ENCODE measurements at places on chromosomes 7 and 10.

- no peaks in the 10 kb centered on the region for H3K4me1 ChIP-seq
- H3K36me3 ChIP-seq = no peaks in the 10 kb centered on the region
Measured at GRCh38 chr10:35758076-35758475, 116.0 kb upstream of the FZD8 start.

- H3K4me3 ChIP-seq = no peak overlapping the region
- no peak for DNase-seq
- no peak overlapping the region for H3K27ac ChIP-seq
Measured at GRCh38 chr10:74314166-74314565, 163.1 kb downstream of the ADK start.

GRCh38 chr7:143289421-143289820, 1.3 kb downstream of the CASP2 start:
- H3K4me3 ChIP-seq = peak overlapping the region; percentile 96
- no peak overlapping the region for H3K27ac ChIP-seq
- H3K36me3 ChIP-seq = peaks cover 18% of the 10 kb centered on the region
- peaks cover 19% of the 10 kb centered on the region for H3K27me3 ChIP-seq
- no peak for DNase-seq

DNA sequence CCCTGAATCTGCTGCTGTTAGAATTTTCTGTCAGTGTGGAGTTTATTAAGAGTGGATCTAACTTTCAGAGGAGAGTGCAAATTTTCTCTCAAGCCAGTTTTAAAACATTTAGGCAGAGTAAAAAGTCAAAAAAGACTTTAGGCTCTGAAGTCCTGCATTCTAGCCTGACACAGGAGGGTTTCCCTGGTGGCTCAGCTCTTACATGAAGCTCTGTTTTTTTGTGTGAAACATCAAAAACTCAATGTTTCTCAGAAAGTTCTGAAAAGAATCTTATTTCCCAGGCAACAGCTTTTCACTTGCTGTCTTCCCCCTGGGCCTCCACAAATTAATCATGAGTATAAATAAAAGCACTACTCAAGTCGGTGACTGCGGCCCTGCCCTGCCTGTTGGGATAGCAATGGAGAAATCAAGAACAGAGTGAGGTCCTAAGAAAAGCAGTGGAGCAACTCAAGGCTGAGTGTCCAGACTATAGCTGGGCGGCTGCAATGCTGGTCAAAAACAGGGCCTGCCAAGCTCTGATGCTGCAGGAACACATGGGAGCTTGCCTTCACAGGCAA, 22.3 kb upstream of the WDR11 start:
- H3K27ac ChIP-seq = no peak overlapping the region
- H3K4me3 ChIP-seq = no peak overlapping the region
- no peaks in the 10 kb centered on the region for H3K36me3 ChIP-seq
- H3K4me1 ChIP-seq = peaks cover 1% of the 10 kb centered on the region
- no peak for DNase-seq

DNA sequence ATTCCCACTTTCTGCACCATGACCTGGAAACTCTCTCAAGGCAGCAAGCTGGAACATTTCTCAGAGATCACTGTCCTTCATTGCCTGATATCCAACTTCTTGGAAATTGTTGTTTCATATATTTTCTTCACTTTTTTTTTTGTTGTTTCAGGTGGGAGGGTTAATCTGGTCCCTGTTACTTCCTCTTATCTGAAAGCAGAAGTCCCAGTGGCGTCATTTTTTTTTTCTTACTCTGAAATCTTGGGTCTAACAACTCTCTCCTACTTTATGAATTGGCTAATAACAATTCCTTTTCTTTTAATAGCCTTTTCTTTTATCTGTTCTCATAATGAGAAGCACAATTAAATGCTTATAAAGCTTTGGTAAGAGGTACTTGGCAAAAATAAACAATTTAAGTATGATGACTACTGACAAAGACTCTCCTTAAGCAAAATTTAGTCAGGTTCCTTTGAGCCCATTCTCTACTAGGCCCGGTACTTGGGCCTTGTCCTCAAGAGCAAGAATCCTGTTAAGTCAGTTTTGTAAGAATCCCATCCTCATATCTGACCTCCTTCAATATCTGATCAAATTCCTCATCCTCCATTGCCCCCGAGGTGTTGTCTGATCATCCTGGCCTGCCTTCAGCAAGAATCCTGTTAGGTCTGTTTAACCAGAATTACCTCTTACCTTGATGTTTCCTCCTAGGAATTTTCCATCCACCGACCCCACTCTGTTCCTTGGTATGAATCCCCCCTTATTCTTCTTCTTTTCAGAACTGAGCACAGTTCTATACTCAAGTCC, 11.5 kb upstream of the CC2D2B start:
- no peak overlapping the region for H3K27ac ChIP-seq
- no peak for DNase-seq
- no peak overlapping the region for H3K4me3 ChIP-seq

DNA sequence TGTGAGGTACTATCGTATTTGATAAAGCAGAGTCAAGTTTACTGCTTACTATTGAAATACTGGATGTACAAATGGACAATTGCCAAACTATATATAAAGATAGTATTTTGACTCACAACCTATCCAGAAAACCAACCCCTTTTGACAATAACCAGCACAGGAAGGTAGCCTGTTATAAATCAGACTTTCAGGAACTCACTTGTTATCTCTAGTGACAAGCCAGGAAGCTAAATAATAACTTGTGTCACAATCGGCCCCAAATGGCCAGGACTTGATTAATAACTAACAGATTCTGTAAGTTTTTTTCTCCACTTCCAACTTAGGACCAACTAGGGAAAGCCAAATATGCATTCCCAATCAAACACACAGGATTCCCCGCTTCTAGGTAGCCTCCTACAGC, 38.8 kb upstream of the SLC35G1 start:
- no peak overlapping the region for H3K4me3 ChIP-seq
- H3K27me3 ChIP-seq = peaks cover 20% of the 10 kb centered on the region
- H3K4me1 ChIP-seq = no peaks in the 10 kb centered on the region
- no peaks in the 10 kb centered on the region for H3K36me3 ChIP-seq
- no peak for DNase-seq

DNA sequence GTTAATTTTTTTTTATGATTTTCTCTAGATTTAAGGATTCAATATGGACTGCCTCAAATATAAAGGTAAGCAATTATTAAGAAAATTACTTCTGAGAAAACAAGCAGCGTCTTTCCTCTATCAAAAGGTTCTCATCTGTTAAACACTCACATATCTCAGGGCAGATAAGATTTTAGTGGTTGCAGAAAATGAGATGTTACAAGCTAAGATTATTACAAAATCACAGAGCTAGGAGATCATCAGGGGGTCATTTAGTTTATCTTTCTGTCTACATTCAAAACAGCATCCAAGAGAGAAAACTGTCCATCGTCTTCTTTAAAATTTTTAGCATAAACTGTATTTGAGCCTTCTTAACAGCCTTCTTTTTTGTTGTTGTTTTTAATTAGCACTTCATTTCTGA, 29.1 kb upstream of the RHOBTB1 start:
- no peak for DNase-seq
- H3K36me3 ChIP-seq = no peaks in the 10 kb centered on the region
- H3K27ac ChIP-seq = no peak overlapping the region
- H3K4me3 ChIP-seq = no peak overlapping the region
- H3K27me3 ChIP-seq = no peaks in the 10 kb centered on the region

DNA sequence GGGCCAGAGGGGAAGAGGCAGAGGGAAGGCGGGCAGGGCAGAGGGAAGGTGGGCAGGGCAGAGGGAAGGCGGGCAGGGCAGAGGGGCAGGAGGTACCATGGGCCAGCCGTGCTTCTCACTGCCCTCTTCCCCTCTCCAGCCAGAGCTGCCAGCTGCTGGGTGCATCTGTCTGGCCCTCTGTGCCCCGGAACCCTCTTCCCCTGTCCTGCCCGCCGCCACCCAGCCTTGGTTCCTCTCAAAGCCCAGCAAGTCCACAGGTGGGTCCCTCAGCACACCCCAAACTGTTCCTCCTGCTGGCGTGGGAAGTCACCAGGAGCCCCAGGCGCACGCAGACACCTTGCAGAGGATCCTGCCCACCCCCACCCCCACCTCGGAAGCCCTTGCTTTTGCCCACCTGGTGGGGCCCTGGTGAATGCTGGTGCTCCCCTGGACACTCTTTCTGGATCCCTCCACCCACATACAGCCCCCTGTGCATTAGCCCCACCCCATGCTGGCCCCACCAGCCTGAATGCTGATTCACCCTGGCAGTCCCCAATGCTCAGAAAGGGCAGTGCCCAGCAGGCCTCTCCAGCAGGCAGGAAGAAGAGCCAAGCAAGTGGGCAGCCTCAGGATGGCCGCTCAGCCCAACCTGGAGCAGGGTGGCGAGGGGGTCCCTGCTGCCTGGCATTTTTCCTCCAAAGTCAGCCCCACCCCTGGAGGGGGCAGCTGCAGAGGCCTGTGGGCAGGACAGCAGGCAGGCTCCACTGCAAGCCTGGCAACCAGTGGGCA, 1.9 kb upstream of the PWWP2B start:
- no peak overlapping the region for H3K4me3 ChIP-seq
- no peaks in the 10 kb centered on the region for H3K27me3 ChIP-seq
- H3K36me3 ChIP-seq = no peaks in the 10 kb centered on the region

DNA sequence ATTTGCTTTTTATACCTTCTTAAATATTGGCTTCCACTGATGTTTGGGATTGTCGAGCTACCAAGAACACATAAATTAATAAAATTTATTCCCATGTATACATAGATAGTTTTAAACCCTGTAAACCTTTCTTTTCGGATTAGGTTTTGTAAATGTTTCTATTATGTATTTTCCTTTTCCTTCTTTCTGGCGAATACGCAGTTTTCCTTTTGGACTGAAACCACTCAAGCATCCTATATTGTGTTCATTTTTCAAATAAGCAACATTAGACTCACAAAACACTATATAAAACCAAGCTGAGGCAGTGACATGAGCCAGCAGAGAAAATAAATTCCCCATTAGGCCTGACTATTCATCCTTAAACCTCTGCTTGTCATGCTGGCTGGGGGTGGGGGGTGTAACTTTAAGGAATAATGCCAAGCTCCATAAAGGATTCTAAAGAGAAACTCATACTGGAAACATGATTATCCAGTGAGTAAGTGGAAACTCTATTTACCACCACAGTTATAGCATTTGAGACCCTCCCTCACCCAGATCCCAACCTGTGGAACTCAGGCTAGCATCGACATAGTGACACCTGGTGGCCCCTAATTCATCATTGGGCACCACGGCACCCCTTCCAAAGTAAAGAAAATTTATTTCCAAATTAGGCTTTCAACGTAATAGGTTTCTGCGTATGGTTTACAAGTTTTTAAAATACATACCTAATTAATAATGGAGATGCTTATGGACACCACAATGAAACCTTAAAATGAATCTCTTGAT, 86.5 kb upstream of the CELF2 start:
- no peak overlapping the region for H3K4me3 ChIP-seq
- H3K4me1 ChIP-seq = no peaks in the 10 kb centered on the region
- no peak overlapping the region for H3K27ac ChIP-seq
- H3K27me3 ChIP-seq = no peaks in the 10 kb centered on the region

- no peak overlapping the region for H3K4me3 ChIP-seq
- no peaks in the 10 kb centered on the region for H3K36me3 ChIP-seq
- peaks cover 13% of the 10 kb centered on the region for H3K27me3 ChIP-seq
- H3K27ac ChIP-seq = no peak overlapping the region
- no peak for DNase-seq
- H3K4me1 ChIP-seq = peaks cover 20% of the 10 kb centered on the region
Measured at GRCh38 chr7:44148166-44148565, 7.0 kb upstream of the MYL7 start.

DNA sequence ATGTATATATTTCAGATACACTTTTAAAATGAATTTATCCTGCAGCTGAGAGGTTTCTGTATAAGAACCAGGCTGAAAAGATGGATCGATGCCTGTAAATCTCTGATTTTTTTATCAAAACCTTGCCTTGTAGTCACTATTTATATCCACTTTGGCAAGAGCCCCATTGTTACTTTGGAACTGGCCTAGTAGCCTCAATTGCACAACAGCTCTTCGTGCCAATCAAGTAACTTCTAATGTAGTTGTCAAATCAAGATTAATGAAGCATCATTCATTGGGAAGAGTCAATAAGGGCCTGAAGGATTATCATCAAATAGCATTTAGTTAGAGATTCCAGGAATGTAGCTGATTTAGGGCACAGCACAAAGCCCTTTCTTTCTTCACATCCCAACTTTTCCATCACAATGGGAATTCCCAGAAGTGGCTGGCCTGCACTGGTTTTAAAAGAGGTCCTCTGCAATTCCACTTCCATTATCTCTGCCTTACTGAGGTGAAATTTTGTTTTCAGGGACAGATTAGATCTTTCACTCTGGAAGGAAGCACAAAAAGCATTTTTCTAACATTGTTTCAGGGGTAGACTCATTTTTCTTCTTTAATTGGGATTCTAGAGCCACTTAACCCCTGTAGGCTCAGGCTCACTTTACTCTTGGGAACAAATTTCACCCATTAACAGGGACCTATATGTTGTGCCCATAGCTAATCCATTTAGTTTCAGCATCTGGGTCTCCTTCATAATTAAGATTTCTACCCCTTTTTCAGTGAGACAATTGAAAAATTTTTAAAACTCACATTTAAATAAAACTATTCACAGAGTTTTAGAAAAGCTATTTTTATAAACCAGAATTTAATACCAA, 97.8 kb downstream of the CALCR start:
- DNase-seq = peak; percentile 57
- H3K27ac ChIP-seq = peak overlapping the region; percentile 75
- H3K36me3 ChIP-seq = no peaks in the 10 kb centered on the region
- peak overlapping the region; percentile 32 for H3K4me3 ChIP-seq
- H3K27me3 ChIP-seq = no peaks in the 10 kb centered on the region

GRCh38 chr10:88978463-88978862, 12.1 kb upstream of the FAS start:
- DNase-seq = no peak
- no peaks in the 10 kb centered on the region for H3K4me1 ChIP-seq
- H3K27me3 ChIP-seq = no peaks in the 10 kb centered on the region

DNA sequence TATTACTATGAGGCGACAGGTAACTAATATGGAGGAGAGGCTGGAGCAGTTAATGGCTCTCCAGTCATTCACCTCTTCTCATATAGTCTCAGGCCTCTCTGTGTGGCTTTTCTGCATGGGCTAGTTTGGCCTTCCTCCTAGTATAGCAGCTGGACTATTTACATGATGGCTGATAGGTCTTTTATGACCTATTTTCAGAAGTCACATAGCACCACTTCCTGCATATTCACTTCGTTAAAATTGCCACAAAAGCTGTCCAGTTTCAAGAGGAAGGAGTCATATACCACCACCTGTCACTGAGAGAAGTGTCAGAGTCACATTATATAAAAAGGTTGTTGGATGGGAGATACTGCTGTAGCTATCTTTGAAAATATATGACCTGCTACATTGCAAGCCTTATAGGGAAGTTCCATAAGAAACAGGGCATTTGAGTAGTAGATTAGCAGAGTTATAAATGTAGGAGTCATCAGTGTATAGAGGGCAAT, 8.0 kb upstream of the DMTF1 start:
- no peak for DNase-seq
- H3K27ac ChIP-seq = no peak overlapping the region
- H3K4me3 ChIP-seq = no peak overlapping the region
- no peaks in the 10 kb centered on the region for H3K4me1 ChIP-seq
- no peaks in the 10 kb centered on the region for H3K27me3 ChIP-seq

DNA sequence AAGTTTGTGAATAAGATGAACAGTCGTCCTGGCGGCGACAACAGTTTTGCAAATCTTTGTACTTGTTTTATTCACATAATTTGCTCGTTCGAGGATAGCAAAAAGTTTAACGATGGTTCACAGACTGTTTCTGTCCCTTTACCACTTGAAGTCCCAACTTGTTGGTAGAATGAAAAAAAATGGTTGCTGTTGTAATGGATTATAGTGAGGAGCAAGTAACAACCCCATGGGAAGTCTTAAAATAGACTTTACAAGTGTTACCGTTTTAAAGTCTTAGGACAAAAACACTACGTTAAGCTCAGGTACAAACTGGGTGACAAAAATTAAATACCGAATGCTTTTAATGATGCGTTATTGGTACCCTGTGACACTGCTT, 589 bp downstream of the LSM8 start:
- H3K27ac ChIP-seq = peak overlapping the region; percentile 93
- H3K36me3 ChIP-seq = peaks cover 2% of the 10 kb centered on the region
- DNase-seq = no peak
- no peaks in the 10 kb centered on the region for H3K4me1 ChIP-seq

Measured in H1 (cell line).